ENCODE measurements at places on chromosomes 6 and 20.

- no peak for DNase-seq
Measured at GRCh38 chr6:129744201-129744879, 34.4 kb upstream of the ARHGAP18 start.

DNA sequence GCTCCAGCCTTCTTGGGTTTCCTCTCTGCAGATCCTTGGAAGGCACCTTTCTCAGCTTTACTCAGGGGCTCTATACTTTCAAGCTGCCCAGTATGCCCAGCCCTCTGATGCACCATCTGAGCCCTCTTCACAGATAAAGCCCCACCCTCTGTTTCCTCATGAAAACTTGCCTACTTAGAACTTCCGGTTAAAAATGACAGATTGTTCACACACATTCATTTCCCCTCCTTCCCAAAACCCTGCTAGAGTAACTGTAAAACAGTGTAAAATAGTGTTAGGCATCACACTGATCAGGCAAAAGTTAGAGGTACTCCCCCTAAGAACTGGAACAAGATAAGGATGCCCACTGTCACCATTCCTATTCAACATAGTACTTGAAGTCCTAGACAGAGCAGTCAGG lies 14.0 kb upstream of the GCM1 start:
- no peak for DNase-seq

- DNase-seq: no peak
Measured at GRCh38 chr6:12506159-12506558, 210.4 kb upstream of the PHACTR1 start.

DNA sequence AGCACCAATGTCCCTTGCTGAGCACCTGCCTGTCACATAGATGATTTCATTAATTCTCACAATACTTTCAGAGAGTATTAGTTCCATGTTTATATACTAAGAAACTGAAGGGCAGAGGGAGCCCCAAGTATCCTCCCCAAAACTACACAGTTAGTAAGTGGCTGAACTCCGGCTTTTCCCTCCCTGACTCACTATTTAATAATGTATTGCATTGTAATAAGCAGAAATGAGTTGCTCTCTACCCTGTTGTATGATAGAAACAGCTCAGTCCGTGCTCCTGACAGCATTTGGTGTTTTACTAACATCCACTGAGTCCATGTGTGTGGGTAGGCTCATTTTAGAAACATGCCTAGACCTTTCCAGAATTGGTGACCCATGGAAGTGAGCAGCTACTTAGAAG lies 76.8 kb downstream of the OLIG3 start:
- no peak for DNase-seq

- DNase-seq: no peak
Measured at GRCh38 chr6:148508401-148509041, 165.9 kb downstream of the SASH1 start.

GRCh38 chr6:138410972-138411880 lies 7.2 kb downstream of the HEBP2 start:
- DNase-seq: no peak

DNA sequence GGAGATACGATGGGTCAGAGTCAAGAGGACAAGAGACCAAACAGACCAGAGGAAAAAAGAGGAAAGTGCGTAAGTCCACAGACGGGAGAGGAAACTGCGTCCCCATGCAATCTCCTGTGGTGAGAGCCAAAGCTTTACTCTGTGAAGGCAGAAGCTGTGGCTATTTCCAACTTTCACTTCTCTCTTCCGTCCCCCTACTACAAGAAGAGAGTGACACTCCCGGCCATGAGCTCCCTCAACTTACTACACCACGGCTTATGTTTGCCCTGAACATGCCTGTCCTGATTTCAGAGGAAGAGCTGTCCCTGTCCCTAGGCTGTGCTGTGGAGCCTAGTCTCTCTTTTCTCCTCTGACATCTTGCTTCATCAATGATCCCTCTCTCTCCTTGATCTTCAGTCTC lies 11.5 kb upstream of the SSR1 start:
- DNase-seq: no peak

GRCh38 chr6:32972353-32973143 lies 4.2 kb downstream of the BRD2 start:
- peak; percentile 41 for DNase-seq

- no peak for DNase-seq
Measured at GRCh38 chr6:98574984-98575383, 259.4 kb upstream of the POU3F2 start.

GRCh38 chr6:47145212-47145611 lies 103.1 kb upstream of the ADGRF1 start:
- DNase-seq: no peak

- no peak for DNase-seq
Measured at GRCh38 chr6:138689849-138690248, 83.7 kb upstream of the CCDC28A start.

GRCh38 chr20:24165301-24166122 lies 176.9 kb upstream of the GGTLC1 start:
- DNase-seq: no peak

DNA sequence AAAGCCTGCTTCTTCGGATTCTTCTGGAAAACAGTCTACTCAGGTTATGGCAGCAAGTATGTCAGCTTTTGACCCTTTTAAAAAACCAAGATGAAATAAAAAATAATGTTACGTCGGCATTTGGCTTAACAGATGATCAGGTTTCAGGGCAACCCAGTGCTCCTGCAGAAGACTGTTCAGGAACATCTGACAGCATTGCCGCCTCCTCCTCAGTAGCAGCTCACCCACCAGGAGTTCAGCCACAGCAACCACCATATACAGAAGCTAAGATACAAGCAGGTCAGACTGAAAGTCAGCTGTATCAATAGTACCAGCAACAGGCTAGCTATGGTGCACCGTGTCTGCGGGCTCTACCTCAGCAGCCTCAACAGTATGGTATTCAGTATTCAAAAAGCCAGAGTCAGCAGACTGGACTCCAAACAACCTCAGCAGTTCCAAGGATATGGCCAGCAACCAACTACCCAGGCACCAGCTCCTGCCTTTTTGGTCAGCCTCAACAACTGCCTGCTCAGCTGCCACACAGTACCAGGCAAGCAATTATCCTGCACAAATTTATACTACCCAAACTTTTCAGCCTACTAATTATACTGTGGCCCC lies 51.9 kb downstream of the BTBD9 start:
- no peak for DNase-seq

GRCh38 chr6:25279748-25280343 lies 672 bp downstream of the CARMIL1 start:
- no peak for DNase-seq

DNA sequence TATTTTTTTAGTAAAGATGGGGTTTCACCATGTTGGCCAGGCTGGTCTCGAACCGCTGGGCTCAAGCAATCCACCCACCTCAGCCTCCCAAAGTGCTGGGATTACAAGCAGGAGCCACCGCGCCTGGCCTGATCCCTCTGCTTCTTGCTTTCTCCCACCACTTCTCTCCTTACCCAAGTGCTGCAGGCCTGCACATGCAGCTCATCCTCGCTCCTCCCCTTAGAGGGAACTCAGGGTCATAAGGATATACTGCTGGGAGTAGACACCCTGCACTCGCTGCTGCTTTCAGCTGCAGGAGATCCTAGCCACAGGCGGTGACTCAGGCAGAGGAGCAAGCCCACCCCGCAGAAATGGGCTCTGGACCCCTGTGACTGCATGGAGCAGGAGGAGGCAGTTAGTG lies 40.0 kb upstream of the FANCE start:
- no peak for DNase-seq

DNA sequence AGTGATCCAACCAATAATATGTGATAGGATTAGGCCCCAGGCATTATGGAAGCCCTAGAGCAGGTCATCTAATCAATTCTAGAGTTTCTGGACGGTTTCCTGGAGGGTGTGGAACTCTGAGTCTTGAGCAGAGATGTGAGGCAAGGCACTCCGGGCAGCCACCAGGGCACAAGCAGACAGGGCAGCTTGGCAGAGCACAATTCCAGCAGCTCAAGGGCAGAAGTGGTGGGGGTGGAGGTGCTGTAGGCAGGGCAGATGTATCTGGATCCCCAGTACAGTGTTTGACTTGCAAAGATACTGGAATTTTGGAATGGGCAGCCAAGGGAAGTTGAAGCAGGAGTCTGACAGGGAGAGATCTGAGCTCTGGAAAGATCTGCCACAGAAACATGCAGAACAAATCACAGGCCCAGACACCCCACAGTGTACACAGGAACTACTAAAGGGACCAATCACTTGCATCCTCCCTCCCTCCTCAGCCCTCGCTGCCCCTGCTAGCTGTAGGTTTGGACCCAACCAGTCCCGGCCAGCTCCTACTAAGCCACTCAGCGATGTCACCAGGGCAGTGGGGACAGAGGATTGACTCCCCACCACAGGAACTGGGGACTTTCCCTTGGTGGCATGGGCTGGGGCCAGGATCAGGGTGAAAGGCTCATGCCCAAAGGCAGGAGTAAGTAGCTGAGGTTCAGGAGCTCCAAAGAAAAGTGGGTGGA lies 47.0 kb downstream of the TFEB start:
- no peak for DNase-seq

DNA sequence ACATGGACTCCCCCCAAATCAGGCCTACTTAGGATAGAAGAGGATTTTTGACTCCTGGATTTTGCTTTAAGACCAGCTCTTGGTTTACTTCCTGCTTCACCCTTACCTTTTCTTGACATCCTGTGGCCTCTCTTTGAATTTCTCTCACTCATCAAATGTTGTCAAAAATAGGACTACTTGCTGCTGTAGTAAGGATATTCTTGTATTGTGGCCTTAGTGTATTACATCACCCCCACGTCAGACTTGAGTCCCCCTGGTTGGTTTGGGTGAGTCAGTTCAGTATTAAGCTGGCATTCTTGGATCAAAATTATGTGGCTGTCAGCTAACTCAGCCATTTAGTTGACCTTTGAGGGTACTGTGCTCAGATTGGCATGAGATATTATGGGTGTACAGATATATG lies 1.1 kb downstream of the TPX2 start:
- no peak for DNase-seq

DNA sequence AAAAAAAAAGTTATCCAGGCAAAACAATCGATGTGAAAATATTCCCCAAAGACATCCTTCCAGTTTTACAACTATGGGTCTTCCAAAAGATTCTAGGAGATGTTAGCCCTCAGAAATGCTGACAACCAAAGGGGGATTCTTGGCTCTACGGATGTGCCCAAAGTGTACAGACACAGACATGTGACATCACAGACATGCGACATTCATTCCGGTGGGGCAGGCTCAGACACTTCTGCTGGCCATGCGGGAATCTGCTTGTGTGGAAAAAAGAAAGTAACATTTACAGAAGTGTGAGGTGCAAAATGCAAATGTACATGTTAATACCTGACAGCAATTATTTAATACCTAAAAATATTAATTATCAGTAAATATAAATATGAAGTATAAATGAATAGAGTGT lies 268.6 kb downstream of the FOXC1 start:
- no peak for DNase-seq

DNA sequence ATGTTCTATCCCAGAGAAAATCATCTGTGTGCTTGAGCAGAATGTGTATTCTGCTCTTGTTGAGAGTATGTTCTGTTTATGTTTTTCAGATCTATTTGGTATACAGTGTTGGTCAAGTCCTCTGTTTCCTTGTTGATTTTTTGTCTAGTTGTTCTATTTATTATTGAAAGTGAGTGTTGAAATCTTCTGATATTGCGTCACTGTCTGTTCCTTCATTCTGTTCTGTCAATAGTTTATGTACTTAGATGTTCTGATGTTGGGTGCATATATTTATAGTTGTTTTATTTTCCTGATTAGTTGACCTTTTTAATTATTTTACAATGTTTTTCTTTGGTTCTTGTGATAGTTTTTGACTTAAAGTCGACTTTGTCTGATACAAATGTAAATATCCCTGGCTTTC lies 458.7 kb upstream of the HSF2 start:
- DNase-seq: no peak

DNA sequence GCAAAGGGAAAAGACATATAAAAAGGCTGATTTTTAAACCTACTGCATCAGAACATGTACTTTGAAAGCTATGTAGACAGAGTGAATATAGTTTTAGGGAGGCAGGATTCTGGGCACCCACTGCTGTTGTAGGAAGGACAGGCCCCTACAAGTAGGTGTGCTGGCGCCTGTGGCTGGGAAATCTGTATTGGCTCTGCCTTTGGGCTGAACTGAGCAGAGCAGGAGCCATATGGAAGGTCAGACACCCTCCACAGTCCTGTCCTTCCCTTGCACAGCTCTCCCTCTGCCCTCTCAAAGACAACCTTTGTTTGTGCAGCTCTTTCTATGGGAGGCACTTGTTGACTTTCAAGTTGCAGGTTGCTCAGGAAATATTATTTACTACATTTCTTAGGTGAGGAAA lies 18.4 kb upstream of the ULBP3 start:
- DNase-seq: no peak

DNA sequence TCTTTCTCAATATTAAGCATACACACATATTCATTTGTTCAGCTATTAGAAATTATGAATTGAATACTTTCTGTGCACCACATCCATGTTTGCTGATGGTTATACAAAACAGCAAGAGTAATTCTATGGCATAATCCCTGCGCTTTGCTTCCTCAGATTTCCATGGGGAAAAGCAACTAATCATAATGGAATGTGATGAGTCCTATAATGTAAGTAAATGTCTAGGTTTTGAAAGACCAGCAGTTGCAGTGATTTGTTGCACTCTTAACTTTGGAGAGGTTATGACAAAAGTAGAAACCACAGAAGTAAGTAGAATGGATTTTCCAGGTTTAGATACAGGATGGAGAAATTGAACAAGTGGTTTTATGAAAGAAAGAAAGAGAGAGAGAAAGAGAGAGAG lies 652.1 kb downstream of the CBLN4 start:
- no peak for DNase-seq

DNA sequence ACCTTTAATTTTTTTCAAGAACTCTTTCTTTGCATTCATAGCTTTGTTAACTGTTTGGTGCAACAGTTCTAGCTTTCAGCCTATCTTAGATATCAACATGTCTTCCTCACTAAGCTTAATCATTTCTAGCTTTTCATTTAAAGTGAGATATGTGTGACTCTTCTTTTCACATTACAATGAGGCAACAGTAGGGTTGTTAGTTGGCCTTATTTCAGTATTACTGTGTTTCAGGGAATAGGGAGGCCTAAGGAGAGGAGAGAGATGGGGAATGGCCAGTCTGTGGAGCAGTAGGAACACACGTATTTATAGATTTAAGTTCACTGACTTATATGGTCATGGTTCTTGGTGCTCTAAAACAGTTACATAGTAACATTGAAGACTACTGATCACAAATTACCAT lies 35.8 kb downstream of the CST9L start:
- no peak for DNase-seq

DNA sequence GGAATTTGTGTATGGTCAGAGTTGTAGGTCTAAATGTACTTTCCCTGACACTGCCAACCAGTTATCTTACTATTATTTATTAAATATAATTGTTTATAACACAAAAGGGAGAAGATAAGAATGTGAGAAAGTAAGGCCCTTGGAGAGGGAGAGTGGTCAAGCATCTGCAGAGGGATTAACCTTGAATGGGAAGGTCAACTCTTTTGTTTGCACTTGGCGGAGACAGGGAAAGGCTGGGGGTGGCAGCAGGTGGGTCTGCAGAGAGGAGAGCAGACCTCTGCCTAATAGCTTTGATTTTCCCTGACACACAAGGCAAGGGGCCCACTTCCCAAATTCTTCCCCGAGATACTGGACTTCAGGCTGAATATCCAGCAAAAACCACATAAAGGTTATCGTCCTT lies 4.2 kb downstream of the LRP11 start:
- no peak for DNase-seq

Data from stimulated activated CD8-positive, alpha-beta memory T cell treated with anti-CD3 and anti-CD28 coated beads, Interleukin-7, amount 100 ng/mL, for 48 hours (primary cell).